ENCODE measurements at places on chromosomes 16 and 17.

DNA sequence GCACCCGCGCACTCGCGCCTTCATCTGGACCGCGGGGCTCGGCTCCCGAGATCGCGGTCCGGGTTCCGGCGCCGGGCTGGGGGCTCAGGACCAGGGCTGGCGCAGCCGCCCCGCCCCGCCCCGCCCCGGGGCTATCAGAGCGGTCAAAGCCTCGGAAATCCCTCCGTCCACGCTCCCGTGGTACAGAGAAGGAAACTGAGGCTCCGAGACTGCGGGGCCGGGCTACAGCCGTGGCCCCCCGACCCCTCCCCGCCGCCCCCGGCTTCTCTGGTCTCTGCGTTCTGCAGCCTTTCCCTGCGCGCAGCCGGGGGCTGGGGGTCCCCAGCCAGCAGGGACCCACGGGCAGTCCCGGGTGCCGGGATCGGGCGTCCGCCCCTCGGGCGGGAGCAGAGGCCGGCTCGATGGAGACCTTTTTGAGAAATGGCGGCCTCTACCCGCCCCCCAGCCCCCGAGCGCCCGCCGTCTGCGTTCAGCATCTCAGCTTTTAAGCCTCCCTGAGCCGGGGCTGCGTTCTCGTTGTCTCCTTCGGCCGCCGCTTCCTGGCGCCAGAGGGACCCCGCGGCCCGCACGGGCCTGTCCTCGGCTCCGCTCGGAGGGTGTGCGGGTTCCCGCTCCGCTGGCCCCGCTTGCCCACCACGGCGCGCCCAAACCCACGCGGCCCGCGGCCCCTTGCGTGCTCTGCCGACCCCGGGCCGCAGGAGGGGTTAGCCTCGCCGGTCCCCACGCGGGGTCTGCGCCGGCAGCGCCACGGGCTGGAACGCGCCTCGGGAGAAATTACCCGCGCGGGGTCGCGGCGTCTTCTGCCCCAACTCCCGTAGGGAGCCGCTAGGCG, 1.5 kb upstream of the NPTX1 start:
- no peak for DNase-seq

GRCh38 chr17:79043191-79043930, 19.4 kb downstream of the C1QTNF1 start:
- DNase-seq: no peak

GRCh38 chr17:31541559-31541958, 150.1 kb downstream of the RAB11FIP4 start:
- DNase-seq: no peak

DNA sequence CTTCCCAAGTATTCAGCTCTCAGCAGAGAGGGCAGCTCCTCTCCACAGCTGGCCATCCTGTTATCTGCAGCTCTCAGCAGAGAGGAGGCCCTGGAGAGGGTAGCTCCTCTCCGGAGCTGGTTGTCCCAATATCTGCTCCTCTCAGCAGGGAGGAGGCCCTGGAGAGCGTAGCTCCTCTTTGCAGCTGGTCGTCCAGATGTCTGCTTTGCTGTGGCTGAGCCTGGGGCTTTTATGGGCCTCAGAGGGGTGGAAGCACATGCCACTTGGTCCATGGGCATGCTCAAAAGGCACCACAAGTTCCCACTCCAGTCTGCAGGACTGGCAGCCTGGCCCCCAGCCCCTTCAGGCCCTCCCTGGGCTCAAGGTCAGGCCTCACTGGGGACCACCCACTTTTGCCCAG, 314.3 kb downstream of the KCNJ2 start:
- no peak for DNase-seq

DNA sequence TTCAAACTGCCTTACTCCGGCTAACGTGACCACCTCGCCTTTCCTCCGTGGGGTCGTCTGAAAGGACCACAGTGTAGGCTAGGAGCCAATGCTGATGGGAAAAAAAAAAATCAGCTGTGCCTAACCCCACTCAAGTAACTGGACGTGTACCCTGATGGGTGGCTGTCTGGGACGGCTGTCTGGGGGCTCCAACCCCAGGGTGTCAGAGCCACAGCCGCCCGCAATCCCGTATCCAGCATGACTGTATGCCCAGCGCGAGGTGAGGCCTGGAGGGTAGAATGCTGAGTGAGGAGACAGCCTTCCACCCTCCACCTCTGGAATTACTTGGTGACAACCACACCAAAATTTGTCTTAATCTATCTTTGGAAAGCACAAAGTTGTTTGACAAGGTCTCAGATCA, 2.8 kb downstream of the CSNK1D start:
- no peak for DNase-seq

DNA sequence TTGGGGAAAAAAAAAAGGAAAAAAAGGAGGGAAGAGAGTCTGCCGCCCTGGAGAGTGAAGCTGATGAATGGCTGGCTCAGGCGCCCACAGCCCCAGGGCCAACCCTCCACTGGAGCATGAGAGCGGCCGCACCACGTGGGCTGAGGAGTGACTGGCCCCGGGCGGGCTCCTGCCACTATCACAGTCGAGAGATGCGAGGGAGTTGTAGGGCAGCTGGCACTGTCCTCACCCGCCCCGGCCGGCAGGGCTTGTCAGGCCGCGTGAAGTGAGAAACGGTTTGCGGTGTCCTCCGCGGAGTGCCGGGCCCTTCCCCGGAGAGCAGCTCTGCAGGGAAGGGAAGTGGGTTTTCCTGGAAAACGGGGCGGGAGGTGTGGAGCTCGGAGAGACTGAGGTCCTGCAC, 45.9 kb downstream of the JPH3 start:
- DNase-seq: no peak

DNA sequence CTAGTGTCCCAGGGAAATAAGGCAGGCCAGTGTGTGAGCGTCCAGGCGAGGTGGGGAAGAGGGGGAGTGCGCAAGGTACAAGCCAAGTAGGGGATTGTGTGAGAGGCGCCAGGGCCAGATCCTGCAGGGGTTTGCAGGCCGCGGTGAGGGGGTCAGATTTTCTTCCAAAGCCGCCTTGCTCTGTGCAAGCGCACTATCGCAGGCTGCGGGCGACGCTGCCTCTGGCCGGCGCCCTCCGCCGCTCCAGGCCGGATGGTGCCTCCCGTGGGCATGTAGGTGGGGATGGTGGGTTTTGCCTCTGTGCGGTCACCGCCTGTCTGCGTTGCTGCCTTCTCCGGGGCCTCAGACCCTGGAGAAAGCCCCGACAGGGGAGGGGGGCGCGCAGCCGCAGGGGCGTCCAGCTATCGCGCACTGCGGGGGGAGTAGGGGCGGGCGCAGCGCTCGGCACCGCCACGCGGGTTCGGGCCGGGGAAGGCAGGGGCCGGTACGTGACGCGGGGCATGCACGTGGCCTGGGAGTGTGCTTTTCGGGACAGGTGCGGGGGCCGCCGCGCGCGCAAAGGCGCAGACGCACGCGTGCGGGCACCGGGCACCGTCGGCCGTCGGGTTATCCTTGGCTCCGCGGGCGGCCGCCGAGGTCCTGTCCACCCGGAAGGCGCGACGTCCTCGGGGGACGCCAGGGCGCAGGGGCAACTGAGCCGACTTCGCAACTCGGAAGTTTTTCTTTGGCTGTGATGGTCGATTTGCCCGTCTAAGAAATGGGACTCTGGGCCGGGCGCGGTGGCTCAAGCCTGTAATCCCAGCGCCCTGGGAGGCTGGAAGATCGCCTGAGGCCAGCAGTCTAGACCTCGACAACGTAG, 1.1 kb upstream of the HAPSTR1 start:
- DNase-seq: no peak

- no peak for DNase-seq
These were observed 112.2 kb downstream of the CMIP start for GRCh38 chr16:81556715-81557284.

DNA sequence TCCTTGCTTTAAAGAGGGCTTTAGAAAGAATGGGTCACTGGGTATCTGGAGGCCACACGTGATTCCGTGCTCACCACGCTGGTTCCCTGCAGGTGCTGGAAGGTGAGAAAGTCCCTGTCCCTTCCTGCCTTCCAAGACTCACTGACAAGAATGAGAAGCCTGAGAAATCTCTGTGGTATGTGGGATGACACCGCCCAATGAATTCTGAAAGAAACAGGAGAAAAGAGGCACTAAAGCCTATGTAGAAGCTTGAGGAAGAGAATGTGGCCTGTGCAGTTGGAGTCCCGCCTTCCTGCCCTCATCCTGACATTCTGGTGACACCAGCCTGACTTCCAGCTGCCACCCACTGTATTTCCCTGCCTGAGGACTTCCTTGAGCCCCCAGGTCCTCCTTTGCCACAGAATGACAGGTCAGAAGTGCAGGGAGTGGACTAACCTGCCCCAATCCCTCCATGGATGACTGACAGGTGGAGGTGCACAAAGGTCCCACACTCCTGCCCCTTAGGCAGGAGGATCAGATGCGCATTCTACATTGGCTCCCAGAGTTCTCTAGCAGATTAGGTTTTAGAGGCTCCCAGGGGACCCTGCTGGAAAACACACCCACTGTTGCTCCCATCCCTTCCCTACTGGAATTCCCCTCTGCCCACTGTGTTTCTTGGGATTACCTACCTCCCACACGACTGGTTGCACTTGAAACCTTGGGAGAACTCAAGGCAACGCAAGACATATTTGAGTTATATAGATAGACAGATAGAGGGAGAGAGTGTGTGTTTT, 38.6 kb upstream of the TENT4B start:
- no peak for DNase-seq

GRCh38 chr17:57471868-57472368, 215.6 kb downstream of the MSI2 start:
- DNase-seq: no peak

DNA sequence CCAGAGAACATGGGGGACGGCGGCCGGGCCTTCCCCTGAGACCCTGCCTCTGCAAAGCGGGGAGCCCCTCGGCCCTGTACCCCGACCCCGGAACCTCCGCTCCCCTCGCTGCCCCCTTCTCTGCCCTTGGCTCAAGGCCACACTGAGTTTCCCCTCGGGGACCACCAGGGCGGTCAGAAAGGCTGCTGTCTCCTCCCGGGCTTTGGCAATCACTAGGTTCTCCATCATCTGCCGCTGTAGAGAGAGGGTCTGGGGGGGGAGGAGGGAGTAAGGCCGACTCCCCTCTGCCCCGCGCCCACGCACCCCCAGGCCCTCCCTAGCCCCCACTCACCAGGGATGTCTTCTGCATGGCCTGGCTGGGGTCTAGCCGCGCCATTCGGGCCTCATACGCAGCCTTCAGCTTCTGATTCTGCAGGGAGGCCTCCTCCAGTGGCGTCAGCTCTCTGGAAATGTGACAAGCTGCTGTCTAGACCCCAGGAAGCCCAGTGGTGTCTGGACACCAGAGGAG, 8.4 kb downstream of the VPS9D1 start:
- no peak for DNase-seq

- DNase-seq: no peak
These were observed 18.5 kb upstream of the DNAJA2 start for GRCh38 chr16:46991729-46992704.

- DNase-seq: no peak
These were observed 7.4 kb downstream of the ZACN start for GRCh38 chr17:76086384-76086783.

DNA sequence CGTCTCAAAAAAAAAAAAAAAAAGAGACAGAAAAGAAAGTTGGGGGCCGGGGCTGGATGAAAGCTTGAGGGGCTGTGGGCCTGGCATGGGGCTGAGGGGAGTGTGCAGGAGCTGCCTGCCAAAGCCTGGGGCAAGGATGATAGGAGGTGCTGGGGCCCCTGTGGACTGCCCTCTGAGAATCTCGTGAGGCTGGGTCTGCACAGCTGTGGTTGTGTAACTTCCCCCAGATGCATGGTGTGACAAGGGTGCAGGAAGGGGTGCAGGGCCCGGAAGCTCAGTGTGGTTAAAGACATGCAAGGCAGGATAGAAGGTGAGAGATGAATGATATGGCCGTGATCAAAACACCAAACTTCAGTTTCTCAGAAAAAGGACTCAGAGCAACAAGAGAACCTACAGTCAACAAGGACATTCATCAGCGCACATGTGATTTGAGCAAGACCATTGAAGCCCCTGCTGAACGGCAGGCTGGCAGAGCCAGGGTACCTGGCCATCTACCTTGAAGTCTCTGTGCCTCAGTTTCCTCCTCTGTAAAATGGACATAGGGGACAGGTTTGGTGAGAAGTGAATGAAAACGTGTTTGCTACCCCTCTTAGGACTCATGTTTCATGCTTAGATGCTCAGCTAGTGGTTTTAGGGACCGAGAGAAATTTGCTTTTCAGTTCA, 9.6 kb downstream of the IL32 start:
- no peak for DNase-seq

DNA sequence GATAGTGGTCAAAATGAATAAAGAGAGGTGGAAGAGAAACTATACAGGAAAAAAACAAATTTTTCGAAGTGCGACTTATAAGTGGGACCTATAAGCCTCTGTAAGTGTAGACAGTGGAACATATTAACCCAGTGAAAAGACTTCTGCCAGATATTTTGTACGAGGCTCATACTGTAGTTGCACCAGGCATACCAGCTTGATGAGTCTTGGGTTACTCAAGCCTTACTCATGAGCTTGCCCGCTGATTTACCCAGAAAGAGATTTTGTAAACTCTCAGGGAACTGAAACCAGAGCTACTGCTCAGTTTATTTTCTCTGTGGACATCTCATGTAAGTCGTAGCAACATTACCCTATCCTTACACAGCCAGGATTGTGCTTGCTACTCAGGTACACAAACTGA, 708.0 kb upstream of the SOX9 start:
- DNase-seq: no peak

DNA sequence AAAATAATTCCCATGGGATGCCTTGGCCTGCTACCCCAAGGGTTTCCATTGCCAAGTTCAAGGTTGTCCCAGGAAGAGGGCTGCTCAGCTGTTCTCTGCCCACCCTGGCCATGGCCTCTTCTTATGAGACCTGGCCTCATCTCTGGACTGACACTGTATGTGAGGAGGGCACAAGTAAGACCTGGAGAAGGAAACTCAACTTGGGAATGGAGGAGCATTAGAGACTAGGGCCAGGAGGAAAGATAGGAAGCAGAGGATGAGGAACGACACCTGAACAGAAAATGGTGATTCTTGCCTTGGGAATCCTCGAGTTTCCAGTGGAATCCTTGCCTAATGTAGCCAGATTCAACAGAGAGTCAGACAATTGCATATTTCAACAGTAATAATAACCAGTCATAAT, 24.6 kb upstream of the GOSR2 start:
- no peak for DNase-seq

- no peak for DNase-seq
These were observed 41.3 kb downstream of the CDH13 start for GRCh38 chr16:82668094-82668493.

- DNase-seq: no peak
These were observed 182.5 kb downstream of the ZNF423 start for GRCh38 chr16:49673442-49673841.

- DNase-seq: no peak
These were observed 98.4 kb upstream of the GSE1 start for GRCh38 chr16:85514598-85515318.
